ENCODE measurements at places on chromosomes 12 and 14.

DNA sequence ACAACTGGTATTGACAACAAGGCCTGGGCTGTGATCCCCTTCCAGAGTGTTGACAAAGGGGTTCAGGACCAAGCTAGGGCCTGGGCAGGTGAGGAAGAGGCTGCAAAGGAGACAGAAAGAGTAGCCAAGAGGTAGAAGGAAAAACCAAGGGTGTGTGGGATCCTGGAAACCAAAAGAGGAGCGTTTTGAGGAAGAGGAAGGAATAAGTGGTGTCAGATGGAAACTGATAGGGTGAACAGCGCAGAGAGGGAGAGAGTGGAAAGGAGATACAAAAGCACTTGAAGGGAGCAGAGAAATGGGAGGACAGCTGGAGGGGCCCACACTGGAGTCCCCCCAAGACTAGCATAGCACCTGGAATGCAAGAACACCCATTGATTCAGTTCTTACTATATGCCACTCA lies 8.3 kb upstream of the HVCN1 start:
- no peak for DNase-seq

- peak; percentile 42 for DNase-seq
Observed at GRCh38 chr12:57620936-57621496, 9.8 kb downstream of the ARHGEF25 start.

DNA sequence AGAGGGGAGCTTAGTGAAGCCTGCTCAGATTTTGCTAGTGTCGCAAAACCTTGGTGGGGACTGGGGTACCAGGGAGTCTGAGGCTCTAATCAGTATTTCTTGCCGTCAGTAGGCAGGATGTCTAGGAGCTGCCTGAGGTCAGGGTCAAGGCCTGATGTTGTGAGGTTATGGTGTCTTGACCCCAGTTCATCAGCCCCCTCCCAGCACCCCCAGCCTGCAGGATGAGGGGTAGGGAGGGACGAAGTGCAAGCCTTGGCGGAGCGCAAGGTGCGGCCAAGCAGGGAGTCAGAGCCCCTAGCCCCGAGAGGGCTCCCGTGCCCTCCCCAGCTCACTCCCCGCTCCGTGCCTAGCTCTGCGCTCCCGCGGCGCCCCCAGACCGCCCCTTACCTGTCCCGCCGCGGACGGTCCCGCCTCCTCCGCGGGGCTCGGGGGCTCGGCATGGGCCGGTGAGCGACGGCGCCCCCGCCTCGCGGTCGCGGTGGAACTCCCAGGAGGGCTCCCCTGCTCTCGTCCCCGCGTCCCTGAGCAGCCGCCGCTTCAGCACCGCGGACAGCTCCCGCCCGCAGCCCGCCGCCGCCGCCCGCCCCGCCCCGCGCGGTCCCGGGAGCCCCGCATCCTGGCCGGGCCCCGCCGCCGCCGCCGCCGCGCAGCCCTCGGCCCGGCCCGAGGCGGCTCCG lies 347 bp downstream of the SYNDIG1L start:
- peak; percentile 48 for DNase-seq

DNA sequence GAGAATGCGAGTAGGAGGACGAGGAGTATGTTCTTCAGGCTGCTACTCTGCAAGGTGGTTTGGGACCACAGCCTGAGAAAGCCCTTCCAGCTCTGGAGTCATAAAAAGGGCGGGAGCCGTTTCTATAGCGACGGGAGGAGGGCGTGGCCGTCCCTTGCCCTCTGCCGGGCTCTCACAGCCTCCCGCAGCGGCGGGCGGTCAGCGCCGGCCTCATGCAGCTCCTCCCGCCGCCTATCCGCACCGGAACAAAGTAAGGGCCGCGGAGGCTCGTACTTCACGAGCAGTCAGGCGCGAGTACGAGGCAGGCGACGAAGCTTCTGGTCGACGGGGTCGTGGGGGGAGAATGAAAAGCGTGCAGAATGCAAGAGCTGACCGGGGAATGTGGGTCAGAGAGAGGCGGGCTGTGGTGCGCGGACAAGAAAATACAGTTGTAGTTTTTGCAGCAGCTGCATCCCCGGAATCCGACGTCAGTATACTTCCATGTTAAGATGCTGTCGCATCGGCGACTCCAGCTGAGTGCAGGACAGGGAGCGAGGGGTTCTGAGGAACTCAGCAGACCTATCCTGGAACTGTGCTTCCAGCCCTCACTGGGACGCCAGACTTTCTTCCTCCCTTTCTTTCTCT lies at the start of gene DYRK4:
DYRK4 (plus strand) TSS at position 175 of the 624 bp plus-strand sequence; CDS start at position 213, 38 bp downstream.
- DNase-seq, result peak; percentile 85

DNA sequence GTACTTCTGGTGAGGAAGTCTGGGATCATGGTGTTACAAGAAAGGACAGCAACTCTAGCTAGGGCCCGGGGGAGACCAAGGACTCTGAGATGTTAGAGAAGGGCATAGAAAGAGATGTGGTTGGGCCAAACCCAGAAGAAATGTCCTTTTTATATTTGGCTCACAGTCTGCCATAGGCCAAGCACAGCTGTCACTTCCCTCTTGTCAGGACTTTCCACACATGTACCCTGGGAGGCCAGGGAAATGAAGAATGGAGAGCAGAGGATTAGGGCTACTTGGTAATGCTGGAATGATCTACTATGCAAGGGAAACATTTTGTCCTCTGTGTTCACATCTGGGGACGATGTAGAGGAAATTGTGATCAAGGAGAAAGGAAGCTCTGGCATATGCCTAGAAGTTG lies 9.2 kb downstream of the MYO1A start:
- DNase-seq, result no peak

- DNase-seq, result no peak
Observed at GRCh38 chr12:124369055-124369826, 74.3 kb downstream of the RFLNA start.

DNA sequence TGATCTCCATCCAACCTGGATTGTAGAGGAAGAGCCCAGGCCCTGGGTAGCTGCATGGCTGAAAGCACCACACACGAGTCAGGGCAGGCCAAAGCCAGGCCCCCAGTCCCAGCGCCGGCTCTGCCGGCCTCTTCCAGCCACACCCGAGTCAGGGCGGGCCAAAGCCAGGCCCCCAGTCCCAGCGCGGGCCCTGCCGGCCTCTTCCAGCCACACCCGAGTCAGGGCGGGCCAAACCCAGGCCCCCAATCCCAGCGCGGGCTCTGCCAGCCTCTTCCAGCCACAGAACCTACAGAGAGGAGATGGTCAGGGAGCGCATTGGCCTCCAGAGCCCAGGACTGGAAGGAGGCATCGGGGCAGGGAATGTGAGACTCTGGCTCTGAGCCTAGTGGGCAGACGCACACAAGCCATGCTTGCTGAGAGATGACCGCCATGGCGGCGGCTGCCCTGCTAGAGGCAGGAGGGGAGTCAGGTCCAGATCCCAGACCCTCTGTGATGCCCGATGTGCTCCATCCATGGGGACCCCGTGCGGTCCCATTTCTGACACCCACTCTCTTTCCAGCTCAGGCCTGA lies 30.2 kb downstream of the BEGAIN start:
- no peak for DNase-seq

DNA sequence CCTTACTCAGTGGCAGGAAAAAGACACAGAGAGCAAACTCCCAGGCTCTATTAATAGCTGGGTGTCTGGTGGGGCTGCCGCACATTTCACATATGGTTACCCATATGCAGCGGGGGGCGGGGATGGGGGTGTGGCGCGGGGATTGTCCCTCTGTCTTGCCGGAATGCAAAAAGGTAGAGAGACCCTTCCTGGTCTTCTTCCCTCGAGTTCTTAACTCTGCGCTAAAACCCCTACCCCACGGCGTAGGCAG lies 1.7 kb downstream of the PRMT8 start:
- peak; percentile 58 for DNase-seq

DNA sequence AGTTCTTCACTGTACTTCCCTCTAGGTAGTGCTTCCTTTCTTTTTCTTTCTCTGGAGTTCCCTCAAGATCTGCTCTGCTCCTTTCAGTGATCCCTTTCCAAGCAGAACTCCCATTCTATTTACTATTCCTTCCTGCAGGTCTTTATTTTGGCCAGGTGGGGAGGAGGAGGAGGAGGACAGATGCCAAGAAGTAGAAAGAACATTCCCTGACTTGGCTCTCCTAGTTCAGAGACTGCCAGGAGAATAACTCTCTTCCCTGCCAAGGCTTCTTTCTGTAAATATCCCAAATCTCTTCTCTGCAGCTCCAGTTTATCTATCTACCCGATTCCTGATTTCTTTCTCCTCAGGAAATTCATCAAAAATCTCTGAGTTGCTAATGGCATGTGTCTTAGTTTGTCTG lies 229.6 kb upstream of the TMEM260 start:
- DNase-seq, result no peak

DNA sequence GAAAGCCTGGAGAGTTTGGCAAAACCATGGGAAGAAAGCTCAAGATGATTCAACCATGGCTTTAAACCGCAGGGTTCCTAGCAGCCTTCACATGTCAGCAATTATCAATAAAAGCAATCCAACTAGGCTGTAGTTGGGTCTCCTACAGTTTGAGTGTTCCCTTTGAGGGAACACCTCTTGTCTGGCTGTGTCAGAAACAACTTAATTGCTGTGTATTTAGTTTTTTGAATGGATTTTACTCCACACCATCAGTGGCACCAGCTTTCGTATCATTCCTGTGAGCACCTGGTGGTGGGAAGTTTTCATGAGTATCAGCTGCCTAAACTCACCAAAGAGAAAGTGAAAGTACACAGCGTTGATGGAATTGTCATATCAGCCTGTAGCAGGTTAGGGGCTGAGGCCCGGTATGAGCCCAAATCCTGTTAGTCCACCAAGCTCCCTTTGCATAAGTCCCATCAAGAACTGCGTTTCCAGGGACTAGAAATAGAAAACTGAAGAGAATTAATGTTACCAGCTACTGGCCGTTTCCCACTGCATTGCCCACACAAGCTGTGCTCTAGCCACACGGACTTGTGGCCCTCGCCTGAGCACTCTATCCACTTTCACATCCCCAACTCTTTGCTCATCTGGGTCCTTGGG lies 10.9 kb upstream of the IL26 start:
- DNase-seq, result no peak

DNA sequence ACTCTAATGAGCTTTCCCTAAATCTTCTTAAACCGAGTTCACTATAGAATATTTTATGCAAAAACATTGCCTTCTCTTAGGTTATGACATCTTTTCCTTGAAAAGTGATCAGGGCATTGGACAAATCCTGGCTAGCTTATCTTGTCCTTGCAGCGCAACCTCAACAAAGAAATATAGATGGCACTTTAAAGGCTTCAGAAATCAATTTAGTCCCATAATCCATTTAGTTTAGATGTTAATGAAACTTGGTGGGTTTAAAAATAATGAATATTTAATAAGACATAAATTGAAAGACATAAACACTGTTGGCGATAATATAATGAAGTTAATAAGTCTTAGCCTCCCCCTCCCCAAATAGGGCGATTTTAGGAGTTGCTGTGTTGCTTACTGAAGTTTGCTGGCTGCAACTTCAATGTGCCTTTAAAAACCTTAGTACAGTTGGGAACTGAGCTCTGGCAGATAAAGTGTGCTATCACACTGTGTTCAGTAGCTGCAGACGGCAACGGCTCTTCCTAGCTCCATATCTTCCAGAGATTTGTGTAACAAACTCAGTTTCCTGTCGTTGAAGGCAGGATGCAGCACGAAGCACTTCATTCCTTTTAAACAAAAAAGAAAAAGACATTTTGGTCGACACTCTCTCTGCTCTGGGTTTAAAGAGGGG lies 19.5 kb downstream of the PLXNC1 start:
- no peak for DNase-seq

- no peak for DNase-seq
Observed at GRCh38 chr14:77006132-77006531, 22.4 kb downstream of the IRF2BPL start.

GRCh38 chr12:32312049-32312670 lies 87.2 kb upstream of the FGD4 start:
- DNase-seq, result no peak

- DNase-seq, result no peak
Observed at GRCh38 chr12:64258576-64258975, 36.5 kb upstream of the KICS2 start.

GRCh38 chr12:80766897-80767296 lies 50.2 kb downstream of the MYF5 start:
- DNase-seq, result no peak

GRCh38 chr14:44979740-44980356 lies 17.9 kb downstream of the TOGARAM1 start:
- DNase-seq, result no peak

- no peak for DNase-seq
Observed at GRCh38 chr14:99410019-99410418, 70.6 kb downstream of the SETD3 start.

DNA sequence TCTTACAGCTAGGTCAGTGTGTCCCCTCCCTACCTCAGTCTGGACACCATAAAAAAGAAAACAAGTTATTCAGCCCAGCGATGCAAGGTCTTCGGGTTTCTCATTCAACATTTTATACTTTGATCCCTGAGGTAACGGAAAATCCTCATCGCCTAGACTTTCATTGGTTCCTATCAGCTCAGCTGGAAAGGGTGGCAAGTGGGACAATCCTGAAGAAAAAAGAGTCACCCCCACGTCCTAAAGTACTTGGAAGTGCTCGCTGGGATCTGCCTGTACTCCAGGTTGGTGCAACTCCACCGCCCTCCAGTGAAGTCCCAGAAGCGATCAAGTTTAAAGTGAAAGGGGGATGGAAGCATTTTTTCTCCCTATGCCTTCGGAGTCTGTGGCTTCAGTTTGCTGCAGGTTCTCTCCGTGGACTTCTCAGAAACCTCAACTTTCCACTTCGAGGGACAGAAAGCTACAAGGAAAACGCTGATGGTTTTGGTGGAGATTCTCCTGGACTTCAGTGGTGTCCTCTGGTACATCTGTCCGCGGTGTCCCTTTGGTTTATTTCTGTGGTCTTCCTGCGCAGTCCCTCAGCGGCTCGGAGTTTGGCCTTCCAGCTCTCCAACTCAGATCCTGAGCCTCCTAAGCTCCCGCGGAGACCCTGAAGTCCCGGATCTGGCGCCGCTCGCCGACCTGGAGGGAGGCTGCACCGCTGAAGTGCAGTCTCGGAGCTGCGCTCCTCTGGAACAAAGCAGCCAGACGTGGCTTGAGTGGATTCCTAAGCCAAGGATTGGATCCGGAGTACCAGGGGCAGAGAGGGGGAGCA lies 1.8 kb upstream of the LRFN5 start:
- DNase-seq, result peak; percentile 87

- DNase-seq, result no peak
Observed at GRCh38 chr14:19920021-19920657, at the start of gene OR4K5. Gene OR4K5, plus strand, starts transcription at chr14:19920607. Its CDS starts 0 bp downstream, at chr14:19920607.
